ENCODE measurements at places on chromosomes 11 and 22.

DNA sequence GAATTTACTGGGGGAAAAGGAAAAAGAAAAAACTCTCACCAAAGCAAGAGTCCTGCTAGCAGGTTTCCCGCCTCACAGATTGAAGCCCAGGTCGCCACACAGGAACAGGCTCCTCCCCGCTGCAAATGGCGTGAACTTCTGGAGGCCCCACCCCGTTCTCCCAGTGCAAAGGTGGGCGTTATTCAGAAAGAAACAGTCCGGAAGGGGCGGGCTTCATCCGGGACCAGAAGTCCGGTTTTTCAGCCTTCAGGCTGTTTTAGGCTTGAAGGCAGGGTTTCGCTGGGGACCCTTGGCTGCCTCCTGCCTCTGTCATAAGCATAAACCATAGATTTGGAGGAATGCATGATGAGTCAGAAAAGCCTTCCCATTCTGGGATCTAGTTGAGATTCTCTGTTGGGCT is 148.3 kb upstream of the POU2AF2 start:
- DNase-seq, result peak; percentile 60

DNA sequence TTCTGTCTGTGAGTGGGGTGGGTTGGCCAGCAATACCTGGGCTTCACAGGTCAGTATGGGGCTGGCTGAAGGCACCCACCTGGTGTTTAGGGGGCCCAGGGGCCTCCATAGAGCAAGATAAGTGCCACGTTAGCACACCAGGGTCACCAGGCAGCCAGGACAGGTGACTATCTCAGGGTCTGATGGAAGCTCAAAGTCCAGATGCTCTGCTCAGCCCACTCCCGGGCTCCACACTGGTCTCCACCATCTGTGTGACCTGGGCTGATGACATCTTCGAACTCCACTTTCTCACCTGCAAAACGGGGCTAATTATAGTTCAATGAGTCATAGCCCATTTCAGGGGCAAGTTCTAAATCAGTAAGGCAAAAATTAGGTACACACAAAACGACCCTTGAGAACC is 39.4 kb upstream of the PRDM11 start:
- DNase-seq, result no peak

DNA sequence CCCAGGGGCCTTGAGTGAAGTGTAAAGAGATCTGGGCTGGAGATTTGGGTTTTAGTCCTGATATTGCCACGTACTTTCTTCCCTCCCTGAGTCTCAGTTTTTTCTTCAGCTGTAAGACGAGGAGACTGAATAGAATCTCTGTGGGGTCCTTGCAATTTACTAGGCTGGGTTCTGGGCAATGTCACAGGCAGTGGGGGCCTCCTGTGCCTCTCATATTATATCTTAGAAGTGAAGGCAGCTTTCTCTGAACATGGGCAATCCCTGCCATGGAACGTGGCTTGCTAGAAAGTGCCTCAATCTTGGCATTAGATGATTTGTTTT is 62.0 kb upstream of the PTPRJ start:
- DNase-seq, result no peak

- peak; percentile 79 for DNase-seq
These were observed 44.9 kb downstream of the GRAMD1B start for GRCh38 chr11:123474994-123475393.

DNA sequence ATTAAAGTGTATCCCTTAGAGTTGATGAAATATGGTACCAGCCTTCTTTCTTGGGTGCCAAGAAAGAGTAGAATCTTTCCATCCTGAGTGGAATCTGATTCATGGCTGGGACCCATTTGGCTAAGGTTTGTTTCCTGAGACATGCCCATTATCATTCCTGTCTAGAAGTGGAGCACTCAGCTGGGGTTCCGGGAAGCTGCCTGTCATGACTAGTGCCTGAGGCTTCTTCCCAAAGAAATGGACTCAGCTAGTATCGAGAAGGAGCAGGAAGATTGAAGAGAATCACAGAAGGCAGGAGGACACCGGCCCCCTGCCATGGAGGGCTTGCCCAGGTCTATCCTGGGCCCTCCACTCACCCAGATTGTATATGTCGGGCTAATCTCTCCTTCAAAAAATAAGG is 57.6 kb downstream of the KREMEN1 start:
- DNase-seq, result no peak

DNA sequence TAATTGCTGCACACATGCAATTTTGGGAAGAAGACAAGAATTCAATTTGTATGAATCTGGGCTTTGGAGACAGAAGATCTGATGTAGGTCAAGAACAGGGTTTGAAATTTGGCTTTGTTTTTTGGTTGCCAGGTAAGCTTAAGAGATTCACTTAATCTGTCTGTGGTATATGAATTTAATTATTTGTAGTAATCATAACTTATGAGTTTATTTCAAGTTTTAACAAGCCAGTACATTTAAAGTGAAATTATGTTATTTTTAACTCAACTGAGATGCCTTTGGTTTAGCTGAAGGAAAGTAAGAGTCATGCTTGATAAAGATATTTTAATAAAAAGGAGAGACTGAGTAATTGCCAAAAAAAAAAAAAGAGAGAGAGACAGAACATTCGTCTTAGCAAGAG is 384.1 kb downstream of the LUZP2 start:
- DNase-seq, result no peak

DNA sequence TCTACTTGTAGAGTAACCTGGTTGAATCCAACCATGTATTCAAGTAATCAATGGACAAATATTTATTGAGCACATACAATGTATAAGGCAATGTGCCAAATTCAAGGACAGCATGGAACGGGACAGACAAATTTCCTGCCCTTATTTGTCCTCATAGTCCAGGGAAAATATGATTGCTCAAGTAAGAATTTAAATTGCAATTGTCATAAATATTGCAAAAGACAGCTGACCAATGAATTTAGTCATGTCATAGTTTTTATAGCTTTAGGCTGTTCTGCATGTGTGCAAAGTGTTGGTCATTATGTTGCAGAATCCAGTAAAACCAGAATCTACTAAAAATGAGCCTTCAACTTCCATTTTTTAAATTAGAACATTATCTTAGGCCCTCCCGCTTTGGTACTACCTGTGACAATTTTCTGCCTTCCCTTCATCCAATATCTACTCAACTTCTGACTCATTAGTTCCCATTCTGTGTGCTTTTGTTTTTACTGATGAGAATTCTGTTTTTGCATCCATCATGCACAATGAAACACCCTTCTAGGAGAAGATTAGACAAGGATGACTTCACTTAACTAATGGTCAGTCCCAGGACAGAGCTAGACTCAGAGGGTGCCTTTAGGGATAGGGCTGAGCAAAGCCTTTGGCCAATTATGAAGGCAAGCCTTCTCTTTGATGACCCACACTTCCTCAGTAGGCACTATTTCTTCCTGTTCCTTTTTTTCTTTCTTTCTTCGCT is 45.8 kb upstream of the FIBIN start:
- DNase-seq, result peak; percentile 74

GRCh38 chr11:121892131-121892681 is 223.8 kb downstream of the BLID start:
- peak; percentile 84 for DNase-seq

DNA sequence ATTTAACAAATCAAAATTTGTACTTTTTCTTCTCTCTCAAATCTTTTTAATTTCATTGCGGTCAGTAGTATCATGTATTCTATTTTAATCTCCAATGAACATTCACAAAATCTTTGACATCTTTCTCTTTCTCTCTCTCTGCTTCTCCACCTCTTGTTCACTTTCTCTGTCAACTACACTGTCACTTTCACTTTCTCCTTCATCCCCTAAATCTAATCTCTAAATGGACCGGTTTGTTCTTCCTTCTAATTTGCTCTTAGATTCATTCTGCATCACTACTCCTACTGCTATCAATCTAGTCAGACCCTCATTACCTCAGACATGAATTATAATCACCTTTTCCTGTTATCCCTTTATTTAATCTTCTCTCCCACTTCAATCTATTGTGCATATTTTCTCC is 18.6 kb downstream of the CCDC73 start:
- no peak for DNase-seq

GRCh38 chr11:838441-839279 is 3.7 kb downstream of the POLR2L start:
- DNase-seq, result no peak

DNA sequence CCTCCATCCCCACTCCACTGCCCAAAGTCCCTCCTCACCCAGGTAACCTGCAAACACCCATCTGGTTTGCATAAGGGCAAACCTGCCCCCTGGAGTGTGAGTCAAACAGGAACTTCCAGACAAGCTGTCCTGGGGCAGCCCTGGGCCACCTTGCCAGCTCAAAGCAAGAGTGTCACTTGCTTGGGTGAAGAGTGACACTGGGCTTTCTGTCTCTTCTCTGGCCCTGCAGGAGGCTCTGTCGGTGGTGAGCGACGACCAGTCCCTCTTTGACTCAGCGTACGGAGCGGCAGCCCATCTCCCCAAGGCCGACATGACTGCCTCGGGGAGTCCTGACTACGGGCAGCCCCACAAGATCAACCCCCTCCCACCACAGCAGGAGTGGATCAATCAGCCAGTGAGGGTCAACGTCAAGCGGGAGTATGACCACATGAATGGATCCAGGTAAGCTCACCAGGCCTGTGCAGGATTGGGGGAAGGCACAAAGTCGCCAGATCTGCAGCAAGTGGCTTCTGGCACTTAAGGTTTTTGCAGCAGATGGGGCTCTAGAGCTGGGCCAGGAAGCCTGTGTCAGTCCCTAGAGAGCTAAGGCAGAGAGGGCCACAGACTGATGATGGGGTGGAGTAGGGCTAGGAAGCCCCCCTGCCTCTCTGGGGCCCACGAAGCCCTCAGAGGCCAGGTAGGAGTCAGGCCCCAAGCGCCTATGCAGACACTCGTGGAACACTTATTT is 64.2 kb downstream of the FLI1 start:
- DNase-seq, result no peak

- DNase-seq, result no peak
These were observed 519.8 kb downstream of the BRD1 start for GRCh38 chr22:49307870-49308269.

DNA sequence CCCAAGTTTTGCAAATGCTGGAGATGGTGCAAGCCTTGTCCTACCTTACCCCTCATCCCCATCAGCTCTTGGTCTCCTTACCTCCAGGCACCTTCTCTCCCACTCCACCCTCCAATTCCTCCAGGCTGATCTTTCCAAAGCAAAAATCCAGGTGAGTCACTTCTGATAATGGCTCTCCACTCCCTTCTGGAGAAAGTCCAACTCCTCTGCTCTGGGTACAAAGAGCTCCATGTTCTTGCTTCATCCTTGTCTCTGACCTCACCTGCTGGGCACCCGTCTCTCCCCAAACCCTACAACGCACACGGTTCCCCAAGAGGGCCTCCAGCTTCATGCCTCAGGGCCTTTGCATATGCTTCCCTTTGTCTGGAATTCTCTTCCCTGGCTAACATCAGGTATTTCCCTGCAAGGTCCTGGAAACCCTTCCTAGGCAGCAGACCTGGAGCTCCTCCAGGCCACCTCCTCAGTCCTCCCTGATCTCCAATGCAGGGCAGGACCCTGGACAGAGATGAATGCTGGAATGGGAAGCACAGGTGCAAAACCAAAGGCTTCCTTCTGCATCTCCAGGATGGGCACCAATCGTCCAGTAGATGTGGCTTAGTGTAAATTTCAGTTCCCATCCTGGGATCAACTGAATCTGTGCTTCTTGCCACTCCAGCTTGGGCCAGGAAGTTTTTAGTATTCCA is 22.7 kb downstream of the IFT27 start:
- DNase-seq, result no peak

- DNase-seq, result no peak
These were observed 22.1 kb downstream of the TNRC6B start for GRCh38 chr22:40199852-40200251.

DNA sequence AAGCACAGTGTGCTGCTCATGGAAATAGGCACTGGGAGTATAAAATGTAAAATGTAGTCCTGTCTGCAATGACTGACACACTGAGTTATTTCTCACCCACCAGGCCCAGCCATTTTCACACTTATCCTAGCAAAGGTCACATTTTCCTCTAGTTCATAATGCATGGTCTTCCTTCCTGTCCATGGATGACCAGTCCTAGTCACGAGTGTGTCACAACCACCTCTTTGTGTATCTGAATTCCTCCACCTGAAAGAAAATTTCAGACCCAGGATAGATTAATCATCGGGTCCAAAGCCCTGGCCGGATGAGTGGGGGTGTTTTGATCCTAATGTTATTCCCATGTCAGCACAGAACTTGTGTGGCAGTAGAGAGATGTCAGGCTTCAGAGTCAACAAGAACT is at the start of gene MRGPRX4:
TSS of gene MRGPRX4 (plus strand) at position 172 of the 400 bp plus-strand sequence. CDS start 420 bp downstream, outside the sequence.
- no peak for DNase-seq

DNA sequence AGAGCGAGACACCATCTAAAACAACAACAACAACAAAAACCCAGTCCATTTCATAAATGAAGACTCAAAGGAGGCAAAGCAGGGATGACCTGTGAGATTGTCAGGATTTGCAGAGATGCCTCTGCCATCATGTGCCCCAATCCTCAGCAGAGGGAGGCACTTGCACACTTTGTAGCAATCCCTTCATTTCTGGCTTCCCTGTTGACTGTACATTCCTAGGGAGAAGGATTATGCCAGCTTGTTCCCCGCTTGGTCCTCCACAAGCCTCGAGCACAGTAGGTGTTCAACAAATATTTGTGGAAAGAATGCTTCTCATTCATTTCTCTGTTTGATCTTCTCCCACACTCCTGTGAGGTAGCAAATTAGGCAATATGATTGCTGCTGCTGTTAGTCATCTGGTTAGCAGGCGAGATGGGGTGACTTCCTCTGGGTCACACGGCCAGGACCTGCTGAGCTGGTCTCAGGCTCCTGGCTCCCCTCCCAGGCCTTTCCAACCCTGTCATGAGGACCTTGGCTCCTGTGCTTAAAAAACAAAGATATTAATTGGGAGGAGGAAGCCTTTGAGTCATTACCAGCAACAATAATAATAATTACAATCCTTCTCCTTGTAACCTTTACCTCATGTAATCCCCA is 34.1 kb downstream of the LIF start:
- DNase-seq, result peak; percentile 77

DNA sequence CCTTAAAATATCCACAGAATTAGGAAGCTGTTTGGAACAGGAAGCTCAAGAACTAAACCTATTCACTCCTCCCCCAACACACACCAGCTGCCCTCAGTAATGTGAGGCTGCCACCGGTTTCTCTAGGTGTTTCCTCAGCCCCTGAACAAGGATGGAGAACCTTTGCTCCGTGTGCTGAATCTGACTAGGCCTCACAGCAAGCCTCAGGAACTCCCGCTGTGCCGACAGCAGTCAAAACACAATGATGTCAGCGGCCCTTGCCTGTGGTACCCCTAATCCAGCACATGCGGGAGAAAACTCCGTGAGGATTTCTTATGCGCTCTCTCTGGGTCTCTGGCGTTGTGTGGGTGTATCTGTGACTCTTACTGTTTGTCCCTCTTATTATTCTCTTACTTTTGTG is 153.3 kb downstream of the EFCAB6 start:
- DNase-seq, result peak; percentile 30

DNA sequence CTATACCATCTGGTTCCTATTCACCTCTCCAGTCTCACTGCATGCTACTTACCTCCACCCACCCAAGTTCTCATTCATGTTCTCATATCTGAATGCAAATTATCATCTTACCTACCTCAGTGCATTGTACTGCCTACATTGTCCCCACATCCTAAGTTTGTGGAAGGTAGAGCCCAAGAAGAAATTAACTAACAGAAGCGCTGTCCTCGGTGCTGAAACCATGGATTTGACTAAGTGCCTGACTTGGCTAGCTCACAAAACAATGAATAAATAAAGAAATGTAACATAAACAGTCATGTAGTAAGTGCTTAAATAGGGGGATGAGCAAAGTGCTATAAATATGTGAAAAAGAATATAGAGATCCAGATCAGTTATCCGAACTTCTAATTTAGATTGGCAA is 63.2 kb downstream of the GRIA4 start:
- DNase-seq, result peak; percentile 66
